ENCODE measurements at places on chromosomes 2 and 18.

GRCh38 chr2:96325884-96326255 is 753 bp downstream of the ITPRIPL1 start:
- no peak for DNase-seq

GRCh38 chr2:120702061-120702460 is 33.6 kb upstream of the GLI2 start:
- no peak for DNase-seq

- DNase-seq = no peak
Observed at GRCh38 chr2:205011031-205011430, 465.8 kb downstream of the PARD3B start.

DNA sequence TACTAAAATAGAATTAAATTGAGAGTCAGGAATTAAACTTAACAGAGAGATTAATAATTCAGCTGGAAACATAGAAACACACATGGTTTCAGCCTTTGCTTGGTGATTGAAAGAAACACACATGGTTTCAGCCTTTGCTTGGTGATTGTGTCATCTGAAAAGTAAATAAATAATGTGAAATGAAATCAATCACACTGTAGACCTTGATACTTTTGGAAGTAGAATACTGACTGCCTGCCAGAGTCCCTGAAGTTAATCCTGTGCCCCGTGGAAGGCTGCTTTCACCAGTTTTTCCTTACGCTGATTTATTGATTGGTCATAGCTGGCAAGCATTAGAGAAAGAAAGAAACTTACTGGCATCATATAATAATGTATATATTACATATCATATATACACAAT is 1252.7 kb upstream of the FAM98A start:
- DNase-seq = no peak

GRCh38 chr2:221060376-221060775 is 511.7 kb downstream of the EPHA4 start:
- no peak for DNase-seq

GRCh38 chr2:127182626-127183458 is 37.3 kb downstream of the CYP27C1 start:
- DNase-seq = no peak

DNA sequence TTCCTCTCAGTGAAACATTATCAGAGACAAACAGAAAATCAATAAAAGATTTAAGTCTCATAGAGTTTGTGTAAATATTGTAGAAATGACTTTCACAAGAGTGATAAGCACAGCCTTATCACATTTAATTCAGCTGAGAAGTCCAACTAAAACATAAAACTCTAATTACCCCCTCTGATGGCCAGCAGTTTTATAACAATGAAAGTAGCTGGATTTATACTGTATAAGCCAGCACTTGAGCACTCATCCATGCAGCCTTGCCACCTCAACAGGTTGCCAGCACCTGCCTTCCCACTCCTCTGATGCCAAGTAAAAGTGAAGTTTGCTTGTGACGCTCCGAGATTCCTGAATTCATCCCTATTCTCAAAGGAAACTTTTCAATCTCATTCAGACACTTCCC is 103.0 kb upstream of the STK39 start:
- no peak for DNase-seq

GRCh38 chr2:16553226-16553625 is 112.4 kb downstream of the CYRIA start:
- DNase-seq = peak; percentile 30

- DNase-seq = no peak
Observed at GRCh38 chr2:232584238-232584637, 33.7 kb downstream of the EIF4E2 start.

GRCh38 chr2:39568561-39569006 is 97.1 kb upstream of the TMEM178A start:
- peak; percentile 87 for DNase-seq

- no peak for DNase-seq
Observed at GRCh38 chr2:171999161-171999560, 592 bp upstream of the METAP1D start.

DNA sequence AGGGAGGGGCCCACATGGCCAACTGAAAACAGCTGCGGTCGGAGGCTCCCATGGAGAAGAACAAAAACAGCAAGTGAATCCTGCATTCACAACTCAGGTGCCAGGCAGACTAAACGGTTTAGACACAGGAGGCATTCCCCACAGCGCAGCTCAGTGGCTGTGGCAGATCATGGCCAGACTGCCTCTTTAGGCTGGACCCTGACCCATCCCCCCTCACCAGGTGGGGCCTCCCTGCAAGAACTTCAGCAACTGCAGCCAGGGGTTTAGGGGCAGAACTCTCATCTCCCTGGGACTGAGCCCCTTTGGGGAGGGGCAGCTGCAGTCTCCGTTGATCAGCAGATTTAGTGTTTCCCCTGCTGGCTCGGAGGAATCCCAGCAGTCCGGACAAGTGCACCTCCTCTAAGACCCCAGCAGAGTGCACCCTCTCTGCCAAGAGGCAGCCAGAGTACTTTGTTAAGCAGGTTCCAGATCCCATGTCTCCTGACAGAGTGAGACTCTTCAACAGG is 346.7 kb downstream of the SS18 start:
- DNase-seq = peak; percentile 29

- DNase-seq = no peak
Observed at GRCh38 chr2:27863146-27863545, 27.0 kb downstream of the RBKS start.

GRCh38 chr2:112787294-112787693 is 3.0 kb upstream of the IL1A start:
- DNase-seq = no peak

DNA sequence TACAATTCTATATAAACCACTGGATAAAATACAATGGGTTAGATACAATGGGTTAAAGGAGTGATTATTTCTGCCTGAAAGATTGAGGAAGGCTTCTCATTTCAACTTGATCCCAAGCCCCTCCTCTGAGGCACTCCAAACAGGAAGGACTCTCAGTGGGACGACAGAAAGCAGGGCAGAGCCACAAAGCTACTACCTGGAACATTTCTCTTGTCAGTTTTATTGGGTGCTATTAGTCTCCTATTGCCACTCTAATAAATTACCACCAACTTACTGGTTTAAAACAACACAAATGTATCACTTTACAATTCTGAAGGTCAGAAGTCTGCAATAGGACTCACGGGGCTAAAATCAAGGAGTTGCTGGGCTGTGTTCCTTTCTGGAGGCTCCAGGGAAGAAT is 146.7 kb downstream of the MREG start:
- DNase-seq = no peak

GRCh38 chr2:113160962-113161361 is 12.8 kb upstream of the PSD4 start:
- no peak for DNase-seq

DNA sequence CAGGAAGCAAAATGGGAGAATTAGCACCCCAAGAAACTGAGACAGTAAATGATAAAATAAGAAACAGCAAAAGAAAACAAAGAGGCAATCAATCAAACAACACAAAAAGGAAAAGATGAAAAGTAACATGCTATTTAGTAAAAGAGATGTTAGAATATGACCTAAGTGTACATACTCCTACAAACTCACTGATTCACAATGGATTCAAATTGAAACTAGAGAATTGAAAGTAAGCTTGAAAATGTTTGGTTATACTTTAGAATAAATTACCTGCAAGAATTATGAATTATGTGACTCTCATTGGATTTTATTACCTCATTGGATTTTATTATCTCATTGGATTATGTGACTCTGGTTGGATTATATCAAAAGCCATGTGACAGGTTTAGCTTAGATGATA is 22.8 kb upstream of the CCNYL1 start:
- no peak for DNase-seq

GRCh38 chr2:73984203-73984921 is at the start of gene TET3:
Gene TET3 (plus strand): TSS chr2:73984910. CDS start chr2:73986404, 1,494 bp downstream.
- peak; percentile 27 for DNase-seq

DNA sequence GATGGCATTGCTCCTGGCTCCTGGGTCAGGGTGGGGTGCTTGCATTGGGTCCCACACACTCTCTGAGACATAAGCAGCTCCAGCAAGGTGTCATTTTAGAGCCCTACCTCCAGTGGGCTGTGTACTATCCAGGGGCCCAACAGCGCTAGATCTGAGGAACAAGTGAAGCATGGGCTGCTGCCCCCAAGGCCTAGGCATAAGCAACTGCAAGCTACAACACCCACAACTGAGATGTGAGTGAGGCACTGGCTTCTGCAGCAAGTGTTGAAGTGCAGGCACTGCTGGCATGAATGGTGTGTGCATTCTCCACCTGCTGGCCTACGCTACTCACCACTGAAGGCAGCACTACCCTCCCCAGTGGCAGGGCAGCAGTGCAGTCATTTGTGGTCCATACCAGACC is 81.0 kb upstream of the STK39 start:
- no peak for DNase-seq

GRCh38 chr2:229104025-229104424 is 167.1 kb downstream of the PID1 start:
- no peak for DNase-seq

DNA sequence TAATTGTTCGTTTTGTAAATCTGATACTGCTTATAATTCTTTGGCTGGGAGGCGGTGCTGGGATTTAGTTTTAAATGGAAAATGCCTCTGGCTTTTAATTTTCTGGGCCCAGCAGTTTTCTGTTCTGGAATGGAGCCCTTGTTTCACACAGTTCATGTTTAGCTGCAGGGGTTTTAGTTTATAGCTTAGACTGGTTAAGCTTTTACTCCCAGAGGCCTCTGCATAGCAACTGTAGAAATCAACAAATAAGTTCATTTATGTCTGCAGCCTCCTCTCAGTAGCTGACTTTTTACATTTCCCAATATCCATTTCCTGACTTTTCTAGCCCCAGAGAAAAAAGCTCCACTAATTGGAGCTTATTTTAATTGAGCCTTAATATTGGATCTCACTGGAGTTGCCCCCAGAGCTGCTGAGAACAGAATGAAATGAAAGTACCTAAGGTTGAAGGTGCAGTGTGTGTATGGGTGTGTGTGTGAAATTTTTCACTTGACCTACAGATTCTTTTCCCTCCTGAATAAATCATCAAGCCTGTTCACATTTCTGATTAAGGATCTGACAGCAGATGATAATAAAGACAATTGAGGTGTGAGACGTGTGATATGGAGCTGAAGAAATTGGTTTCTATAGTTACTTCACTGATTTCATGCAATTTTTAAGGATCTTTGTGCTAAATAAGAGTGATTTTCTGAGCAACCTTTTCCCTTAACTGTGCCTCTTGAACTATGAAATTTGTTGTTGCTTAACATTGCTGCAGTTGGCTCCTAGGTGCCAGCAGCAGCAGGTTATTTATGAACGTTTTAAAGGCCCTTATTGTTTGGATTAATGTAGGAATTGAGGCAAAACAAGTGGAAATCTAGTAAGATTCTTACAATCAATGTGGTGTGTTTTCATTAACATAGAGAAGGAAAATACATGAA is 109.6 kb downstream of the TAF4B start:
- no peak for DNase-seq

DNA sequence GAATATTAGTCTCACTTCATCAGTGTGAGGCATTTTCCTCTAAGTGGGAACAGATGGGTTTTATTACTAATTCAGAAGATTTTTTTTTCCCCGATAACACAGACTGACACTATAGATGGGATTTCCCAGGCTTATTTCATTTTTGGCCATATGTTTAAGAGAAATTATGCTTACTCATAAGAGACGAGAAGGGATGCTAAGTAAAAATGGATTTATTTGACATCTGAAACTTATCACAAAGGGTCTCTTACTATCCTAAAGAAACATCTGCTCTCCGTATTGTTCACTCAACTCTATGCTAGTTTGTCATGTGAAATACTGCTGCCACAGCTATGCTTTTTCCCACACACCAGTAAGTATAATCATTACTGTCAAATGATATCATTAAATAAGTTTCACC is 1476.3 kb downstream of the LRP1B start:
- peak; percentile 60 for DNase-seq

GRCh38 chr2:241857572-241858121 is 1.0 kb downstream of the PDCD1 start:
- no peak for DNase-seq

DNA sequence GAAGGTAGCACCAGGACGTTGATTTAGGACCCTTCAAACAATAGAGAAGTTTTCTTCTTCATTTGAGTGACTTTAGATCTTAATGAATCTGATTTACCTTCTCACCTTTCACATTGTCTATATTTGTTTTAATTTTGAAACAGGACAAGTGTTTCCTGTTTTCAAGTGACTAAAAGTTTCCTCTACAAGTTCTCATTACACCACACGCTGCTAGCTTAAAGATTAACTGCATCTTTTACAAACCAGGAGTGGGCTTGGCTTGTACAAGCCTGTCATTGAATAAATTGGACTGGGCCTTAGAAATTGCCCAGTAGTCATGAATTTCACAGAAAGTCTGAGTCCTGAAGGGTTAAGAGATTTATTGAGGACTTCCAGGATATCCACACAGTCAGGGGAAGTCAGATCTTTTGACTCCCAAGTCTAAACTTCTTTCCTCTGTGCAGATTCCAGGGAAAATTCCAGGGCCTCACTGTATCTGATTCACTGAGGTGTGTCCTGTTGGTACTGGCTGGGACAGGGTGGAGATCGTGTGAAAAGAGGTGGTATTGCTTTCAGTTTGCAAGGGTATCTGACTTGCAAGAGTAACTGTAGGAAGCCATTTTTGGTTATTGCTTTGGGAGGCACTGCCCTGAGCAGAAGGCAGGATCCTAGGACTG is 3.4 kb downstream of the SGPP2 start:
- no peak for DNase-seq

GRCh38 chr2:51220080-51220479 is 188.1 kb upstream of the NRXN1 start:
- no peak for DNase-seq

GRCh38 chr2:169478339-169478738 is 955 bp upstream of the BBS5 start:
- DNase-seq = no peak

- DNase-seq = no peak
Observed at GRCh38 chr2:201128033-201128432, 12.1 kb downstream of the CFLAR start.

DNA sequence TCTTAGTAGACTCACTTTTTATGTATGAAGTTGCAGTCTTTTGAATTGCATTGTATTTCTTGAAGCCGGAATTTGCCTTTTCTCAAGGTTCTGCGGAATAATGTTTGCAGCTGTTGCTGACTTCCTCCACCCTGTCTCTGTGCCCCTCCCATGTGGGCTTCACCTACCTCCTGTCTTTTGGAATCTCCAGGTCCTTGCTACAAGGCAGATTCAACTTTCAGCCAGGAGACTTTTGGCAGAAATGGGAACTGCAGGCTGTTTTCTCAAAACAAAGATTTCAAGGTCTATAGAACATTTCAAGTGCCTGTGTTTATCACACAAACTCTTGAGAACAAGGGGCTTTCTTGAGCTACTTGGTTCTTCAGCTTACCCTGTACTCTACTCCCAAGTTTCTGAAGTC is 25.6 kb downstream of the ZNF236 start:
- DNase-seq = no peak

DNA sequence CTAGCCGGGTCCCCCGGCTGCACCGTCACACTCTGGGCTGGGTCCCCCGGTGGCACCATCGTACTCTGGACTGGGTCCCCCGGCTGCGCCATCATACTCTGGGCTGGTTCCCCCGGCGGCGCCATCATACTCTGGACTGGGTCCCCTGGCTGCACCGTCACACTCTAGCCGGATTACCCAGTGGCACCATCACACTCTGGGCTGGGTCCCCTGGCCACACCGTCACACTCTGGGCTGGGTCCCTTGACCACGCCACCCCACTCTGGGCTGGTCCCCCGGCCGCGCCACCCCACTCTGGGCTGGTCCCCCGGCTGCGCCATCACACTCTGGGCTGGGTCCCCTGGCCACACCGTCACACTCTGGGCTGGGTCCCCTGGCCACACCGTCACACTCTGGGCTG is 653.8 kb upstream of the ID2 start:
- no peak for DNase-seq
